ENCODE measurements at places on chromosomes 13 and 19.

- no peak for DNase-seq
These were observed 253.7 kb downstream of the KCTD12 start for GRCh38 chr13:76632401-76633044.

DNA sequence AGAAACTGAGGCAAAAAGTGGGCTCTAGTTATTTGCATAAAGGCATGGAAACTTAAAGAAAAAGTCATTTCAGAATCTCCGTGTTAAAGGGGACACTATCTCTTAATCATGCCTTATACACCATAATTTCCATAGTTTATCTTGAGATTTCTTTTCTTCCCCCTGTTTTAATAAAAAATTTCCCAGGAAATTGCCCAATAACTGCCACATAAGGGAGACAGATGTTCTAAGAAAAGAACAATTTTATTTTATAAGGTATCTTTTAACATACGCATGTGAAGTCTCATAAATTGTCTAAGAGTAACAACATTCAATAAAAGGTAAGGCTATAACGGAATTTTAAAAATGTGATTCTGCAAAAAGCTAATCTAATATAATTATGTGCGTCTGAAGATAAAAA is 371.3 kb downstream of the IRS2 start:
- no peak for DNase-seq

DNA sequence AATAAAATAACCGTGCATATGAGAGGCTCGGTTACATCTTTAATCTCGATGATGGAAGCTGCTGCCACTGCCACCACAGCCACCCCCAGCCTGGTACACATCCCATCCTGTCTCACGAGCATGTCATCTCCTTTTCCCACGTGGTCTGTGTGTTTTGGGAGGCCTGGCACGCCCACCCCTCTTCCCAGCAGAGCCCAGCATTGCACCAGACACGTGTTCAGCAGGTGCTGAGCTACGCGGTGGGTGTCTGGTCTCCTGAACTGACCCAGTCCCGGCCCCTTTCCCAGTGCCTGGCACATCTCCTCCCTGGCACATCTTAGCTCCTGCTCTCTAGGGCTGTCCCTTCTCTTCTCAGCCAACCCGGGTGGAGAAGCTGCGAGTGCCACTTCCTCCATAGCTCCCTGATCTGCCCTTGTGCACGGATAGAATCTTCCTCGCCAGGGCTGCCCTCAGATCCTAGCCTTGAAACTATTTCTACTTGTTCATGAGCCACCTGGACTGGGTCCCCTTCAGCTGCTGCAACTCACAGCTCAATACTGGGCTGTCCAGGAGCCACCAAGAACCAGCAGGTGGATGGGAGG is 36.8 kb upstream of the ZNF536 start:
- no peak for DNase-seq

DNA sequence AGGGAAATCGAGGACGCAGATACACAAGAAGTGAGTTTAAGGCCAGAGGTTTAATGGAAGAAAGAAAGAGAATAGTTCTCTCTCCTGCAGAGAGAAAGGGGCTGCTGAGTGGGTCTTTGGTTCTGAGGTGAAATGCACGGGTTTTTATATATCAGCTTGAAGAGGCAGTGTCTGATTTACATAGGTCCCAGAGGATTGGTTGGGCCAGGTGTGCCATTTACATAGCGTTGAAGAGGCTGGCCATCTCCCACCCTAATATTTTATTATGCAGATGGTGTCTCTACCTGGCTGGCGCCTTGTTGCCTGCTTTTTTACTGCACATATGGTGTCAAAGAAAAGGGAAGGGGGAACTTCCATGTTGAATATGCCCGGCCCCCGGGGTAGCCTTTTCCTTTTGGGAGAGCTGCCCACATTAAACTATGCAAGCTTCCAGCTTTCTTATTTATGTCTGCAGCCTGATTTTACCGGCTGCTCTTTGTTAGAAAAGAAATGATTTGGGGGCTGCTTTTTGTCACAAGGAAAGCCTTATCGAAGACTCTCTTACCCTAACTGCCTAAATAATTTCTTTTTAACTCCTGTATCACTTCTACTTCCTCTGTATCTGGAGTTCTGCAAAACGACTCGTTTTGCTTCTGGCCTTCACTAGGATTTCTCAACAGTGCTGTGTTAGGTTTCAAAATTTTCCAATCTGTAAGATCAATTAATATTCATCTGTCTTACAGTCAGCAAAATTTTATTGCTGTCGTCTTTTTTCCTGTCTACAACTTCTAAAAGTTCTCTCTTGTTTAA is 268.5 kb downstream of the B3GLCT start:
- no peak for DNase-seq

DNA sequence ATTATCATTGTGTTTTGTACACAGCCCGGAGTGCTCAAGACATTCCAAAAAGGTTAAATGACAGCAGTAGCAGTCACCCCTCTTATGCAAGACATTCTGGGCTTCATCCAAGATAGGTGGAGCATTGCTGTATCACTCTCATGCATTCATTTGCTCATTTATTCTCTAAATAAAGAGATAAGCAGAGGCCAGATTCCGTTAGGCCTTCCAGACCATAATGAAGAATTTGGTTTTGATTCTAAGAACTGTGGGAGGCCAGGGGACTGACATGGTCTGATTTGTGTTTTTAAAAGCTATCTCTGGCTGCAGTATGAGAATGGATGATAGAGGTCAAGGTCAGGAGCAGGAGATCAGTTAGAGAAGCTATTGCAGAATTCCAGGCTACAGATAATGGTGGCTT is 145.8 kb downstream of the KCNRG start:
- no peak for DNase-seq

- DNase-seq: no peak
These were observed 2.9 kb upstream of the MTUS2 start for GRCh38 chr13:28817204-28817603.

- DNase-seq: no peak
These were observed 35.1 kb downstream of the LCP1 start for GRCh38 chr13:46146898-46147297.

Measured in right lung (tissue), 10 donors.